ENCODE measurements at places on chromosomes 12 and 14.

DNA sequence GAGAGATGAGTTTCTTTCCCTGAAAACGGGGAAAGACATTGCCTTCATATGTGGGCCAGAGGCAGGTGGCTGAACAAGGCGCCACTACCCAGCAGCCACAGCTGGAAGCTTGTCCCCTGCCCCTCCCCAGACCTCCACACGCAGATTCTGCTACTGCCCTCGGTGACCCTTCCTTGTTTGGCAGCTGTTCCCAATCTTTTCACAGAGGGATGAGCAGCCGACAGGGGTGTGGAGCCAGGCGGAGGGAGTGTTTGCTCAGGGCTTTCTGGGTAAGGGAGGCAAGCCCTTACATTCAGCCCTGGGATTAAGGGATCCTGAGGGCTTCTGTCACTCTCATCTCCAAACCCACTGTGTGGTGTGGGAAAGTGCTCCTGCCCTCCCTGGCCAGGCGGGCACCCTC, 4.5 kb upstream of the KRT4 start:
- DNase-seq: no peak

DNA sequence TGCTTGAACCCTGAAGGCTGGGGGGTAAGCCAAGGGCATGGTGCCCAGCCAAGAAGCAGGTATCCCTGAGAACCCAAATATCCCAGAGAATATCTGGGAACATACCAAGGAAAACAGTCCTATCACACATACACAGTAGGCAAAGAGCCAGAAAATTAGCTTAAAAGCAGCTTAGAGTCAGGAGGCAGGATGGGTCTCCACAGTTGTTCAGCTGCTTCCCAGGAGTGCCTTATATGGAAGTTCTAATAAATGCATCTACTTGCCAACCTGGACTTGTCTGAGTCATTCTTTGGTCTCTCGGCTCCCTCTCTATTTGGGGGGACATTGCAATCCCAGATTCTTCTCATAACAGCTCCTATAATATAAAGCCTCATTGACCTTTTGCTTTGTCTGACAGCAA, 9.0 kb upstream of the GPR135 start:
- DNase-seq: no peak

DNA sequence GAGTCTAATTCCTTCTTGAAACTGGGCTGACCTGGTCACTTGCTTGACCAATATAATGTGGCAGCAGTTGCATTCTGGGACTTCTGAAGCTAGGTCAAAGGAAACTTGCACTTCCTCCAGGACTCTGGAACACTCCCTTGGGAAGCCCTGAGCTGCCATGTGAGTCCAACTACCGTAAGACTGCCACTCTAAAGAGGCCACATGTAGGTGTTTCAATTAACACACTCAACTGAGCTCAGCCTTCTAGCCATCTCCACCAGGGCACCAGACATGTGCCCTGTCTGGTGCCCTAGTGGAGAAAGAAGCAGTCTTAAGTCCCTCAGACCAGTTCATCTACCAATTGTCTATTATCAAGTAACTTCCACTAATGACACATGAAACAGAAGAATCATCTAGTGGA, 6.1 kb upstream of the TEP1 start:
- no peak for DNase-seq

DNA sequence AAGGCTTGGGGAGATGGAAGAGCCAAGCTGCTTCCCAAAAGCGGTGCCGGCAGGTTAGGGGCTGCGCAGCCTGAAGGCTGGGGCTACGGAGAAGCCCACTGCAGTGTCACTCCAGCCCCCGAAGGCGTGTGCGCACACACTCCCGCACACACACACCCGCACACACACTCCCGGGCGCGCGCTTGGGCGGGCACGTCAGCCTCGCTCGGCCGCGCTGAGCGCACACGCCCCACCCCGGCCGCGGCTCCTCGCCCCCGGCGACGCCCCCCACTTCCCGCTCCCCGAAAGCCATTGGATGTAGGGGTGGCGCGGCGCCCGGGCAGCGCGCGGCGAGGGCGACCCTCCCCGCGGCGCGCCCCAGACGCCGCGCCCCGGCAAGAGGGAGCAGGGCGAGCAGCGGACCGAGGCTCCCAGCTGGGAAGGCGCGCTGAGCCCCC, at the start of gene KCNK10:
Gene KCNK10, minus strand, starts transcription at position 184 of the 437 bp plus-strand sequence. CDS start 471 bp downstream, outside the sequence.
- no peak for DNase-seq

GRCh38 chr14:44149597-44149996, 357.5 kb downstream of the FSCB start:
- no peak for DNase-seq

DNA sequence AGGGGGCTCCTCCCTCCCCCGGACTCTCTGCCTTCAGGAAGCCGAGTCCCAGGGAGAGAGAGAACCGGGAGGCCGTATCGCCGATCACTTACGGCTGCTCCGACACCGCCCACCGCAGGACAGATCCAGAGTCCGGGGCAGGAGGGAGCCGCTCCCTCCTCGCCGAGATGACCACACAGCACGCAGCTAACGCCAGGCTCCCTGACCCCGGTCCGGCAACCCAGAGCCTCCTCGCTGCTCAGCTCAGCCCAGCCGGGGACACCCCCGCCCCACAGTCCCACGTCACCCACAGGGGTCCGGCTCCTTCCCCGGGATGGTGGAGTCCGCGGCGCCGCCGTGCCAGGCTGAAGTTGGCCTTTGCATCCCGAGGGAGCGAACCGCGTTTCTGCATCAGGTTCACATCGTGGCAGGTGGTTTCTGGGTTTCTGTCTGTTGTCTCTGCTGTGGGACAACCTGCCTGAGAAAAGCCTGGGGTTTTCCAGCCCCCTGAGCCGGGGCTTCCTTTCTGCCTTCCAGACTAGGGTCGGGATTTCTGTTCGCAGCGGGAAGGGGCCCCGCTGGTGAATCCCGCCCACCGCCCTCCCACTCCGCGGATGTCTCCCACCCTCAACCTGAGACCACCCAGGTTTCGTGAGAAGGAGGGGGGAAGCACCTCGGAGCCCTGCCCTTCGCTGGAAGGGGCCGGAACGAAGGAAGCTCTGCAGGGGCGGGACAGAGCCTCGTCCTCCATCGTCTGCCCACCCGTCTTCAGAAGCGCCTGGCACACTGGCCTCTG, 61.2 kb downstream of the NOC4L start:
- DNase-seq: no peak

DNA sequence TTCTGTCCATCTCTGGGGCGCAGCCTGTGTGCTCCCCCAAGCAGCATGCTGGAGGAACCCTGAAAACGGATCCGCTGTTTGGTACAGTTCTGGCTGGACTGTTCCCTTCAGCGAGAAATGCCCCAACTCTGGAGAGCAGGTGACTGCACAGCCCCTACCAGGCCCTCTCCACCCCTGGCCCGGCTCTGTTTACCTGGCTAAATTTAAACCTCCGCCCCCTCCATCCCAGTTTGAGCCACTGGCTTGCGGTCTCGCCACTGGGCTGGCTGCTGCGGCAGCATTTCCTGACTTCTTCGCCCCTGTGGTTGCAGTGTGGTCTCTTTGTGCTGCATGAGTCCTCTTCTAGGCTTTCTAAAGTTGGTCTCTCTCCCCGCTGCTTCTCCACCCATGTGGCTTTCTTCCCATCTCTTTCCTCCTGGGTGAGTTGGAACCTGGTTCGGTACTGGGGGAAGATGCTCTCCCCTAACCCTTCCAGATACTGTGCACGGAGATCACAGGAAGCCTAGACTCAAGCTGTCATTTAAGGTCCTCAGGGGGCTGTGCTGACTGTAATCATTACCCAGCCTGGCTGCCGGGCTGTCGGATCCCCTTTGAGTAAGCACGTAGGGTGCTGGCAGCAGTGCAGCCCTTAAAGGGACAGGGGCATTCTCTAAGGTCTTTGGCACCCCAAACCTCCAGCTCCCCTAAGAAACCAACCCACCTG, 60.6 kb downstream of the FBXL14 start:
- DNase-seq: no peak

DNA sequence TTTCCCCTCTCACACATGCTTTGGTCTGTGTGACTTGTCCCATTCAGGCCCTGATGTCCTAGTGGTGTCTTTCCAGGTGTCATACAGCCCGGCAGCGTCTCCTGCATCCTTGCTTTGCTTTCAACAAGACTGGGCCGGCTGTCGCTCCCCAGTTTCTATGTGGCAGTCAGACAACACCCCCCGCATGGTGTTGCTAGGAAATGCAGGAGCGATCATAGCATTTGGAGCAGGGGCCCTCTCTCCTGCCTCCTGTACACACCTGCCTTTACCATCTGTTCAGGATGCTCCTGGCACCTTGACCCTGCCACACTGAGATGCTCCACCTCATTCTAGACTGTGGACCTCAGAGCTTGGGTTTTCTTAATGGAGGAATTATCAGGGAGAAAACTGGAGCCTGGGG, 29.5 kb downstream of the CACNA1C start:
- DNase-seq: no peak

DNA sequence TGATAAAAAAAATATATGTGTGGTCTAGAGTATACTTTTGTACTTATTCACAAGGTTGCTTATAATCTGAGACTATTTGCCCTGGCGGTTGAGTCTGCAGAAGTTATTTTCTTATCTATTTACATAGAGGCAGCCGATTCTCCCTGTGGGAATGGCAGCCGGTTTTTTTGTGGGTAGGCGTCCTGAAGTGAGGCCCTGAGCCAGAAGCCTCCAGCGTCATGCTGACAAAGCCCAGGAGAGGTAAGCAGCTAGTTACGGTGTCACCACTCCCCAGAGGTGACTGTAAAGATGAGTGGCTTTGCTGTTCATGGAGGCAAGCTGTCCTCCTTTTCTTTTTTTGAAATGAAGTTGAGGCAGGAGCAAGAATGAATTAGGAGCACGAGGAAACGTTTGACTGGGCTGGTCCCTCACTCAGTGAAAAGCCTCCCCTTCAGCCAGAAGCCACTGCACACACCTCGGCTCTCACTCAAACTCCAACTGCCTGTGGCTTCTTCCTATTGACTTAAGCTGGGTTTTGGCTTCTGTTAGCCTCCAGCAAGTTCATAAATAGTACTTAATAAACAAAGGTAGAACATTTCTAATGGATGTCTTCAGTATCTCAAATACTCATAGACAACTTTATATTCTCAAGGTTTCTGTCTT, 21.5 kb downstream of the PAX9 start:
- no peak for DNase-seq

GRCh38 chr14:92959761-92960680, 37.1 kb downstream of the CHGA start:
- no peak for DNase-seq

- DNase-seq: no peak
Observed at GRCh38 chr12:34198924-34199323, 176.6 kb downstream of the ALG10 start.

- no peak for DNase-seq
Observed at GRCh38 chr12:42320796-42321195, 5.1 kb downstream of the ZCRB1 start.

DNA sequence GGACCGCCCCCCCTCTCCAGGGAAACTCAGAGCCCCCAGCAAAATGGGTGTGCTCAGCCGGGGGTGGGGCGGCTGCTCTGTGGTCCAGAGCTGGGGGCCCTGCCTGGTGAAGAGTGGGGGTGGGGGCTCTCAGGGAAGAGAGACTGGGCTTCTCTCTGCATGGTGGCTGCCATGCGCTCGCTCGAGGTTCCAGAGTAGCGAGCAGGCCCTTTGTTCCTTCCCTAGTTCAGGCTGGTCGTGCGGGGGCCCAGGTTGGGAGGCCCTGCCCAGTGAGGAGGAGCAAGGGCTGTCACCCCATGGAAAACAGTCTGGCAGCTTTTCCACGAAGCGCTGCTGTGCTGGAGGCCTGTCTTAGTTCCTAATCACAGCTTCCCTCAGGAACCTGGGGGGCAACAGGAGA, 134.6 kb downstream of the AEBP2 start:
- no peak for DNase-seq

GRCh38 chr12:67909091-67909531, 80.1 kb upstream of the IFNG-AS1 start:
- no peak for DNase-seq

DNA sequence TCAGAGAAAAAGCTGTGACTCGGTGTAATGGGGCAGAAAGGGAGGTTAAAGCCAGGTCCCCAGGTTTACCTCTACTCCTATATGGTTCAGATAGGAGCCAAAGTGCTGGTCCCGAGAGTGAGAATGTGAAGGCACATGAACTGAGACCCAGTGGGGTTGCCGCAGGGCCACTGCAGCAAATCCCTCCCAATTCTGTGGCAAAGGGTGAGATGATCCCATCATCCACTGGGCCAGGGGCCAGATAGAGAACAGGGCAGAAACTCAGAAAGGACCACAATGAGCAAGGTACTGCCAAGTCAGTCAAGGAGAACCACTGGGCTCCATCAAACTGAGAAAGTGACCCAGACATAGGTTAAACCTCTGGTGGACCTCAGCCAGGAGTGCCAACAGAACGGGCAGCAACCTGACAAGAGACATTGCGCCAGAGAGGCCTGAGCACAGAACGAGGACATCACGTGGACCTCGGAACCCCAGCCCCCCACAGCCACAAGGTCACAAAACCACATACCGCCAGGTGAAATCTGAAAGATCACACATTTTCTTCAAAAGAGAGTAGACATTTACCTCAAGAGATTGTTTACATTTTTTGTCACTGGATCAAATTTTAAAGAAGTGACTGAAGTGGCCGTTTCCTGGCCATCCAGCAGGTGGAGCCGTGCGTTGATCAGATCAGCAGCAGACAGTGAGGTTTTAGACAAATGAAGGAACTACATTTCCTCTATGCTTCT, 20.5 kb upstream of the ITPR2 start:
- peak; percentile 29 for DNase-seq

- no peak for DNase-seq
Observed at GRCh38 chr12:49901986-49902385, 1.7 kb downstream of the FAIM2 start.

GRCh38 chr12:4478933-4479332, 33.3 kb upstream of the FGF6 start:
- DNase-seq: no peak

DNA sequence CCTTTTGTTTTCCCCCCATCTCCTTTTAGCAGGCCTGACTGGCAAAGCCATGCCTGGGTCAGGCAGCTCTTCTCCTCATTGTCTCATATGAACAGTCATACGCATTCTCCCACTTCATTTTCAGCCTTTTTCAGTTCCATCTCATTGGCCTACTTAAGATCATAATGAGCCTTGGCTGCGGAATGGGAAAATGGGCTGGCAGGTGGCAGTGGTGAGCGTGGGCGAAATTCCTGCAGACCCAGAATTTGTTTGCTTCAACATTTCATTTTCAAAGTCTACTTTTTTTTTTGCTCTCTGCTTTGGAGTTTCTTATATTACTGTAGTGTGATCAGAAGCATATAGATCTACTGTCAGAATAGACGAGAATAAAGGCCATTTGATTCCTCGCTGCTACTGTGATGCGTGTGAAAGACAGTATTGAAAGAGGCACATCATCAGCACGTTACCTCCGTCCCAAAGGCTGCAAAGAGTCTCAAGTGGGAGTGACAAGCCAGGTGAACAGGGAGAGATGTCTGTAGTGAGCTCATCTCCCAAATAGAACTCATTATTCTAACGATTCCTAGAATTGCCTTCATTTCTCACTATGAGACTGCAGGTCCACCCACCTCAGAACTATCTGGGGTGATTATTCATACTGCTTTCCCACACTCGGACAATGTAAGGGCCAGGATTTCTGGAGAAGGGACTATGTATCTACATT, 73.7 kb downstream of the TBK1 start:
- no peak for DNase-seq

Measured in stimulated activated CD4-positive, alpha-beta T cell treated with anti-CD3 and anti-CD28 coated beads, Interleukin-1b, Interleukin-23, amount 100 ng/mL, for 24 hours (primary cell).